ENCODE measurements at places on chromosomes 4 and X. TPM values are rescaled to one million over a fixed set of nuclear protein-coding genes. Genes with fewer than 3 reads are reported as not detected.

Gene SLC6A14
- total RNA-seq: not detected

GRCh38 chr4:6019316-6020263 lies 1.4 kb upstream of the C4orf50 start:
- peak; percentile 64 for DNase-seq

Gene FRMPD3
- 7.3 TPM for total RNA-seq

- no peak for DNase-seq
Measured at GRCh38 chr4:4480205-4480604, 61.6 kb downstream of the STX18 start.

DNA sequence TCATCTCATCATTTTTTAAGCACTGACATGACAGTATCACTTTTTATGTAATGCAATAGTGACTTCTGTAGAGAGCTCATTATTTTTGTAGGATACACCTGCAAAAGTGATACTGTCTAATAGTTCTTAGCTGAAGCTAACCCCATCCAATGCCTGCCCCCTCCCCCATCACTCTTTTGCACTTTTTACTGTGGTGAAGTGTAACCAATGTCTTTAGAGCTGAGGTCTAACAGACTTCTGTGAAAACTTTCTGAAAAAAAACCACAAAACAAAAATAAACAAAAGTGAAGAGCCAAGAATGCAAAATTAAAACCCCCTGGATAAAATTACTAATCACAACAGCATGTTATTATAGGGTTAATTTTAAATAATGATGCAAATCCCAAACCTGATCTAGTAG lies 301.1 kb downstream of the ANK2 start:
- no peak for DNase-seq

DNA sequence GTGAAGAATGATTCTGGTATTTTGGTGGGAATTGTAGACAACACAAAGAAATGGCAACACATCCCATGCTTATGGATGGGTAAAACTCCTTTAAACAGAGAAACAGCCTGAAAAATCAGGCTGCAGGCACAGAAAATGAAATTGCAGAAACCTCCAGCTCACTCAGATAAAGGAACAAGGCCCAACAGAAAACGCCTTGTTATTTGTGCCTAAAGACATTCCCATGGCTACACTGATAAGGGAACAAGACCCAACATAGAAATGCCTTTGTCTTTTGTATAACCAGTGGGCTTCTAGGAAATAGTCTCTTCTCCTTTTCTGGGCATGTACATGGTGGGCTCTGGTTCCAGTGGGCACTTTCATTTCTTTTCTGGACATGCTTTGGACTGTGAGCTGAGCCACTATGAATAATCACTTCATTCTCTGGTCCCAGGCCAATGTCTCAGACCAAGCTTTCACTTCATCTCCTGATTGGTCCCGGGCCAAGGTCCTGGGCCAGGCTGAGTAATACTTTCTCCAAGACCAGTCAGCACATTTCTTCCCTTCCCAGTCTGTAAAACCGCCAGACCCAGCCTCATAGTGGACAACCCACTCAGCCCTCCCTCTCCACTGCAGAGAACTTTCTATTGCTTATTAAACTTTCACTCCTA lies 160.5 kb downstream of the TBX22 start:
- DNase-seq: no peak

- no peak for DNase-seq
Measured at GRCh38 chrX:13697455-13697854, 8.5 kb downstream of the RAB9A start.

- DNase-seq: no peak
Measured at GRCh38 chr4:113955411-113955810, 24.0 kb downstream of the ARSJ start.

- no peak for DNase-seq
Measured at GRCh38 chr4:185099024-185099682, 43.9 kb upstream of the SLC25A4 start.

Gene CLDN2
- not detected for total RNA-seq

- no peak for DNase-seq
Measured at GRCh38 chr4:123598331-123598730, 201.7 kb downstream of the SPRY1 start.

DNA sequence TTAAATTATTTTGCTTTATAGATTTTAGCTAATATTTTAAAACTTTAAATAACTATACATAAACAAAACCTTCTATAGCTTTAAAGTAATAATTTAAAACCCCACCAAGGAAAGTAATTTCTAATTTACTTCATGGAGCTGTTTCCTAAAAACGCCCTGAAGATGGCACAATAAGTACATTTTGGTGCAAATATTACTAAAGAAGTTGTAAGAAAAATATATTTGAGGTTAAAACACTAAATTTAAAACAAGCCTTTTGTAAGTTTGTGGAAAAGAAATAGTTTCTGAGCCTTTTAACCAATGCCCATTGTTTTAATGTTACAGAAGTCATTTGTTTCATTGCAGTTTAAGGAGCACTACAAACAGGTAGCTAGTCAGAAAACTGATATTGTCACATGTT lies 137.4 kb upstream of the AGA start:
- DNase-seq: no peak

DNA sequence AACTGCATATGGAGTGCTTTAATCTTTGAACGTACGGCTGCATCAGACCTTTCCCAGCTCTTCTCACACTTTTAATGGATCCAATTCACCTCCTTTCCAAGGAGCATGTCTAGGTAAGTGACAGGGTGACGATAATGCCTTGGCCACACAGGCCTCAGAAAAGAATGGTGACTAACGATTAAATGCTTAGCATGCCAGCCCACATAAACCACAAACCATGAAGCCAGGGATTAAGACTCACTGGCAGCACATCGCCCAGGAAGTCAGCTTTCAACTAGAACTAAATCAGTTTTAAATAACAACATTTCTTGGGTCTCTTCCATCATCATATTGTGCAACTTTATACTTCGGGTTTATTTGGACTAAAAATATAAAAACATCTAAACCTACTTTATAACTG lies 28.7 kb downstream of the INPP4B start:
- DNase-seq: no peak

Gene SH3BP2
- total RNA-seq: 30.8 TPM

Gene SPANXN3
- total RNA-seq: not detected

DNA sequence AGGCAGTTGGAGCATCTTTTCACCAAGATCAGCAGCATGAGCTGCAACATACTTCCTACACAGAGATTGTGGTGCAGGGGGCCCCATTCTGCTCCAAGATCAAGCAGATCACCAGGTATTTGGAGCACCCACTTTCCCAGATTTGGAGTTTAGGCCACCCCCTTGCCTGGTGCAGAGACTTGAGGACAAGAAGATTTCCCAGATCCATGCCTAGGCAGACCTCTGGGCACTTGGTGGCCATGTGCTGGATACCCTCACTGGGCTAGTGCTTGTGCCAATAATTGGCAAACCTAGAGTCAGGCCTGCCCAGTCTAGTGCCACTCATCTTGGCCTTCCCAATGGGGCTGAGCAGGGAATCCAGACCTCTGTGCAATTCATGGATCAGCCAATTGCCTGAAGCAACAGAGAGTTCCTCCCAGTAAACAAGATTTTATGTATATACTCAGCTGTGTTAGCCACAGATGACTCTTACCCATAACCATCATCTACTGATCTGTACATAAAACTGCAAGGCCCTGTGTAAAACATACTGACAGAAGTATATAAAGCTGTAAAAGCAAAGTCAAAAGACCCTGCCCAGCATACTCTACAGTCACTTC lies 228.4 kb upstream of the EMCN start:
- DNase-seq: no peak

Gene FAM241A
- 1.3 TPM for total RNA-seq

Gene LRCH2
- 9.3 TPM for total RNA-seq

DNA sequence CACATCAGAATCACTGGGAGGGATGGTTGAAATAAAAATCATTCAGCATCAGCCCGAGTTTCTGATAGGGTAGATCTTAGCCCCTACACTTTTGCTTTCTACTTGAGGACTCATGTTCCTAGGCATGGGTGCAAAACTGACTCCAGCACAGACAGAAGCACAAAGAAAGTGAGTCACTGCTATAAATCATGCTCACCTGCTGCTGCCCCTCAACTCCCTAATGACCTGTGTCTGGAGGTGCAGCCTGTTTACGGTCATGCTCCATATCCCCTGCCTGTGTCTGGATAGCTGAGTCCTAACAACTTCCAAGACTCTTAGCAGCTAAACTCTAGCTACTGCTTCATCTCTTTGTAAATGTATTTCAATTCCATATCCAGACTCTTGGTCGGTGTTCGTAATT lies 57.8 kb downstream of the ADGRA3 start:
- DNase-seq: no peak

GRCh38 chr4:16593386-16593785 lies 305.1 kb downstream of the LDB2 start:
- no peak for DNase-seq

- no peak for DNase-seq
Measured at GRCh38 chrX:13235930-13236329, 83.9 kb downstream of the ATXN3L start.

DNA sequence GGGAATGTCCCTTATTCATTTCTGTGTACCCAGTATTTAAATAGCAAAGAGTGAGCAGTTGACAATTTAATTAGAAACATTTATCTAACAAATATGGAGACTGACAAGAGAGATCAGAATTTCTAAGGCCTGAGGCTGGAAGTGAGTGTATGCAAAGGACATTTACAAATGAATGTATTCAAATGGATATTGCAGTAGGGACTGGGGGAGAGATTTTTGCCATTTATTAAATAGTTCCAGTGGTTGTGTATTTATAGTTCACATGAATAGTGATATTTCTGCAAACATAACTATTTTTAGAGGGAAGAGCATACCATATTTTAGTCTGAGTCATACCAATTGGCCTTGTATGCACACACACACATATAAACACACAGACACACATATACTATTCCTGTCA lies 592.4 kb downstream of the GLUD2 start:
- no peak for DNase-seq

Gene GATA1
- not detected for total RNA-seq

- DNase-seq: no peak
Measured at GRCh38 chr4:40373636-40374035, 38.5 kb downstream of the CHRNA9 start.

Gene ADGRG2
- not detected for total RNA-seq

Gene PCSK1N
- total RNA-seq: 315 TPM

- DNase-seq: no peak
Measured at GRCh38 chrX:73563738-73564068, 706 bp downstream of the CHIC1 start.

DNA sequence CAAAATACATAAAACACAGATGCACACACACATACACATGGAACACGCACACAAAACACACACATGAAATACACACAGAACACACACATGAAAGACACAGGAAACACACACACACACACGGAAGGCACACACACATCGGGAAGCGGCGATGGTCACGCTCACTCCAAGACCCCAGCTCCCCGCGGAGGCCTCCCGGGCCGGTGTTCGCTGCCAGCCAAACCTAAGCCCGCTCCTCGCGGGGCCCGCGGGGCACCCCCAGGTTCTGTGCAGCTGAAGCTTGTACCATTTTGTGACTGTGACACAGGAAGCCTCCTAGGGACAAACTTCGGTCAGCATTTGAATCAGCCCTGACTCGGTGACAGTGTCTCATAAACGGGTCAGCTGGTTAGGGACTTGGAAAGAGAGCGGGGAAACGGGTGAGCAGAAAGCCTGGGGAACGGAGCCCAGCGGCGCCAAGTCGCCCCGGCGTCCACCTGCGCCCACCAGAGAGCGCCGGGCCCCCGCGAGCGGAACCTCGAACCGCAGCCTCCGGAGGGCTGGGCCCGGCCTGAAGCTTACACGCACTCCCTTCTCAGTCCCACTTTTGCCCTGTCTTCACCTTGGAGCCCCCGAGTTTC lies 32.1 kb downstream of the F11 start:
- DNase-seq: no peak

DNA sequence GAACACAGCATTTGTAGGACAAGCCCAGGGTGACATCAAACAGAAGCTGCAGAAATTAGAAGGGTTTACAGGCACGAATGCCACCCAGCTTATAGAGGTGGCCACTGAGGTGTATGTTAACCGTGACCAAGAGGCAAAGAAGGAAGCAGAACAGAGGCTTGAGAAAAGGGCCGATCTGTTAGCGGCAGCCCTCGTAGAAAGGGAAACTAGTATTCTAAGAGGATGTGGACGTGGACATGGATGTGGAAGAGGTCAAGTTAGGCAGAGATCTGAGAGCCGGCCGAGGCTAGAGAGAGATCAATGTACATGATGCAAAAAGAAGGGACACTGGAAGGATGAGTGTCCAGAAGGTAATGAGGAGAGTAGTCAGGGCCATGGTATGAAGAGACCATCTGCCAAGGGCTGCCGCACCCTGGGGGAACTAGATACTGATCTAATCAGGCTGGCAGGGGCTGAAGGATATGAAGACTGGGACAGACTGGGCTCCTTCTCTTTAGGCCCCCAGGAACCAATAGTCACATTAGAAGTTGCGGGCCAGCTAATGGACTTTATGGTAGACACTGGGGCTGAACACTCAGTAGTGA lies 27.5 kb downstream of the LIAS start:
- DNase-seq: no peak

Gene BEX4
- 111 TPM for total RNA-seq

GRCh38 chr4:143084566-143084965 lies 100.2 kb upstream of the USP38 start:
- no peak for DNase-seq

Gene COL4A6
- 0.51 TPM for total RNA-seq

Gene GYPE
- 1.1 TPM for total RNA-seq

Gene CENPVL3
- 0.76 TPM for total RNA-seq

- DNase-seq: no peak
Measured at GRCh38 chrX:41314204-41314603, 19.8 kb upstream of the DDX3X start.

GRCh38 chr4:109432203-109432602 lies 1.4 kb upstream of the SEC24B start:
- DNase-seq: no peak

Gene LEF1
- total RNA-seq: 12.2 TPM

- DNase-seq: no peak
Measured at GRCh38 chr4:26746802-26747213, 113.8 kb upstream of the STIM2 start.

- DNase-seq: no peak
Measured at GRCh38 chrX:151397741-151398070, 700 bp downstream of the VMA21 start.

Gene XAGE1B
- not detected for total RNA-seq

- no peak for DNase-seq
Measured at GRCh38 chr4:185771711-185772390, 40.1 kb downstream of the SORBS2 start.

Gene CSAG3
- not detected for total RNA-seq

GRCh38 chrX:57282568-57282967 lies 3.9 kb upstream of the FAAH2 start:
- no peak for DNase-seq

GRCh38 chr4:28754376-28754775 lies 1893.7 kb downstream of the STIM2 start:
- no peak for DNase-seq

DNA sequence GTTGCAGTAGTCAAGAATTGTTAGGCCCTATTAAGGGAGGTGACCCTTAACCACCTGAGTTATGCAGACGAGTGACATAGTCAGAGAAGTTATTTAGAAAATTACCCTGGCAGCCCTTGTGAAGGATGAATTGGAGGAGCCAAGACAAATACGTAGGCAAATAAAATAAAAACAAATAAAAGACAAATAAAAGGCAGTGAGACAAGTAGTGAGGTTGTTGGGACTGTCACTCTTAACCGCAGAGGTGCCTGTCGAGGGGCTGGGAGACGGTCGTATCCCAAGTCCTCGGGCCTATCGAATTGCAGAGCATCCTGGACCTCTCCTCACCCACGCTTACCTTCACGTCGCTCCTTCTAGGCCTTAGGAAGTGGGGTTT lies 58.0 kb upstream of the ZC4H2 start:
- no peak for DNase-seq

Gene GNRHR
- total RNA-seq: not detected

Gene HGFAC
- 1.3 TPM for total RNA-seq
